ENCODE measurements at places on chromosomes 13 and 19.

DNA sequence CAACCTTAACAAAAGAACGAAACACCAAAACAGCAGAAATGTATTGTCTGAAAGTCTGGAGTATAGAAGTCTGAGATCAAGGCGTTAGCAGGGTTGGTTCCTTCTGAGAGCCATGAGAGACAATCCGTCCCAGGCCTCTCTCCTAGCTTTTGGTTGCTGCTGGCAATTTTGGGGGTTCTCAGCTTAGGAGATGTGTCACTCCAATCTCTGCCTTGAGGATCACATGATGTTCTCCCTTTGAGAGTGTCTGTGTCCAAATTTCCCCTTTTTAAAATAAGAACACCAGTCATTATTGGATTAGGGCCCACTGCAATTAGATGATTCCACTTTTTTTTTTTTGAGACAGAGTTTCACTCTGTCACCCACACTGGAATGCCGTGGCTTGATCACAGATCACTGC lies 10.1 kb downstream of the KCNN1 start:
- DNase-seq: no peak

DNA sequence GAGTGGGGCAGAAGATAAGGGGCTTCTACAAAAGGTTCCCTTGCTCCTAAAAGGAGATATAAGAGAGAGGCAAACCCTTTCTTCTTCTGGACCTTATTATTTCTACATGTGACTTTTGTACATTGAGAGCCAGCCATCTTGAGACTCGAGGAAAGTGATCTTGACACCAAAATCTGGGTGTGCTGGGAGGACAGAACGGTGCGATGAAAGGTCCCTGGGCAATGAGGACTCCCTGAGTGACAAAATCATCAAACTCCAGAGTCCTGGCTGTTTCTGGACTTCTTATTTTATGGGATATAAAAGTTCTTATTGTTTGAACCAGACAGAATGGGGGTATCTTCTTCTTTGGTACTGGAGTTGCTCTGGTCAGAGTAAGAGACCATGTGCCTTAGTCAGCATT lies 411.0 kb downstream of the ZNF536 start:
- no peak for DNase-seq

- DNase-seq: no peak
Observed at GRCh38 chr19:2720777-2721569, at the start of gene DIRAS1. TSS of gene DIRAS1 (minus strand) at chr19:2721372. CDS start at chr19:2717806, 3,566 bp downstream.

- no peak for DNase-seq
Observed at GRCh38 chr19:55172741-55173140, 6.3 kb upstream of the DNAAF3 start.

GRCh38 chr13:60893801-60894200 lies 496.8 kb downstream of the TDRD3 start:
- no peak for DNase-seq

DNA sequence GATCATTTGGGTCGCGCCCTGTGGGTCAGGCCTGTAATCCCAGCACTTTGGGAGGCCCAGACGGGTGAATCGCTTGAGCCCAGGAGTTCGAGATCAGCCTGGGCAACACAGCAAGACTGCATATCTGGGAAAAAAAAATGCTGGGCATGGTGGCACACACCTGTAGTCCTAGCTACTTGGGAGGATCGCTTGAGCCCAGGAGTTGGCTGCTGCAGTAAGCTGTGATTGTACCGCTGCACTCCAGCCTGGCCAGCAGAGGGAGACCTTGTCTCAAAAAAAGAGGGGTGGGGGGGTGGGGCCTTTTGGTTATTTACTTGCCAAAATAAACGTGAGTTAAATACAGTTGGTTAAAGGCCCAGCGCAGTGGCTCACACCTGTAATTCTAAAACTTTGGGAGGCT lies 9.8 kb upstream of the ZNF544 start:
- DNase-seq: peak; percentile 14

GRCh38 chr13:104875038-104875754 lies 1660.3 kb downstream of the EFNB2 start:
- DNase-seq: no peak

GRCh38 chr13:84821261-84821660 lies 939.0 kb upstream of the SLITRK1 start:
- no peak for DNase-seq

DNA sequence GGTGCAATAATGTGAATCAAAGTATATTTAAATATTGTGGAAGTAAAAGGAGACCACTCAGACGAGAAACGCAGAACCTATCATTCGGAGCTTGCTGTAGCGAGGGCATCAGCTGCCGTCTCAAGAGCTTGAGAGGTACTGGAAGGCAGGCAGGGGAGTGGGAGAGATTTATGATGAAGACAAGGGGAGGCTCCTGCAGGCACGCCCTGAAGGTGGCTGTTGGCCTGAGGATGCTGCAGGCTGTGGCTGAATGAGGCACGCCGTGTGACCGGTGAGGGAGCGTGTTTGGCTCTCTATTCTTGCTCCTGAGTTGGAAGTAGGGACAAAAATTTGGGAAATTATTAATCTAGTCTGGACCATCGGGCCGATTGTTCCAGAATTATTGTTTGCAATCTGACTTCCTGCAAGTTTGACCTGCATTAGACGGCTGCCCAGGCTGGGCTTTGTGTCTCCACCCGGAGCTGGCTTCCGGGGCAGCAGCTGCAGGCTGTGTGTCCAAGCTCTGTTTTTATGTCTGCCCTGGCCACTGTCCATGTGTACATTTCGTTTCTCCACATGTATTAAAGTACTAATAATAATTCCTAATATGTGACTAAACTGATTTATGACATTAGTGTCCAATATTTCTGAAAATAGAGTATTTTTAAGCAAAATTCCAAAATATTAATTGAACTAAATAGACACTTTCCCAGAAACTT lies 91.1 kb upstream of the ANKRD10 start:
- DNase-seq: no peak

GRCh38 chr13:113049521-113049941 lies 56.1 kb upstream of the F7 start:
- DNase-seq: no peak

- DNase-seq: no peak
Observed at GRCh38 chr13:50894012-50894411, 15.6 kb upstream of the RNASEH2B start.

- no peak for DNase-seq
Observed at GRCh38 chr19:7456964-7457541, 31.8 kb downstream of the PEX11G start.

- DNase-seq: peak; percentile 6
Observed at GRCh38 chr13:94239135-94239534, 240.3 kb downstream of the DCT start.

DNA sequence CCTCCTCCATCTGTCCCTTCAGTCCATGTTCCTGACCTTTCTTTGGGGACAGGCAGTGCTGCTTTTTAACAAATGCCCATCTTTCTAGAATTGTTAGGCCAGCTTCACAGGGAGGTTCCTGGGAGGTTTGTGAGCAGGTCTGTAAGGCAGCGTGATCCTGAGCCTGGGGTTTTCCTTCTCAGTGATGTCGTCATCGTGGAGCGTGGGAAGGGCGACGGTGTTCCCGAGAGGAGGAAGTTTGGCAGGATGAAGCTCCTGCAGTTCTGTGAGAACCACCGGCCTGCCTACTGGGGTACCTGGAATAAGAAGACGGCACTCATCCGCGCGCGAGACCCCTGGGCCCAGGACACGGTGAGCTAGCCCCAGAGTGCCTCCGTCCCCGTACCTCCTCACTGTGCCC lies 26.8 kb downstream of the CHAF1A start:
- DNase-seq: no peak

- DNase-seq: peak; percentile 63
Observed at GRCh38 chr19:1856698-1857603, 6.4 kb downstream of the KLF16 start.

- no peak for DNase-seq
Observed at GRCh38 chr13:43965459-43965845, 85.7 kb downstream of the LACC1 start.

DNA sequence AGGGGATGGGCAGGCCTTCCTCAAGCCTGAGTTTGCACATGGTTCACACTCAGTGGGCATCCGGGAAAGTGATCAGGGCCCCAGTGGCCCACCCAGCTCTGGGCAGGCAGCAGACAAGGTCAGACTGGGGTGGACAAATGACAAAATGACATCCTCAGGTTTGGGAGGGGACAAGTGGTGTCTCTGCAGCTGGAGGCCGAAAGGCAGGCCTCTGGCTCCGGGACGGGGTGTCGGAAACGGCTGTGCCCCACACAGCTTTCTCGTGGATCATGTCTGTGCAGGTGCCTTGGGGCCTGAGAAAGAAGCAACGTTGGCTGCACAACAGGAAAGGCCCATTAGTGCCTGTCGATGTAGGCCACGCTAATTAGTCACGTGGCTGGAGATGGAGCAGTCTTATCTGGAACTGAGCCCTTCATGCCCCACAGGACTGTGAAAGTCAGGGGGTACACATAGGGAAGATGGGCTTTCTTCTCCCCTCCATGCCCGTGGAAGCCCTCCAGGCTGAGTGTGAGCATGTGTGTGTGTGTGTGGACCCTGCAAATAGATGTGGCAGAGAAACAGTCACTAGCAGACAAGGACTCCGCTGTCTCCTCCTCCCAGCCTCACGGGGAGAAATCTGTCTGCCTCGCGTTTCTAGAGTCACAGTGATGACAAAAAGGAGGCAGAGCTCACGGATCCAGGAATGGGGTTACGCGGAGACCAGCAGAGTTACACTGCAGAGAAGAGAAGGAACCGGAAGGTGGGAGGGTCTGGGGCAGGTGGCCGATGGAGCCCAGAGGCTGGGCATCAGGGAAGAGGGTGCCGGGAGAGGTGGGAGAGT lies 44.2 kb downstream of the CHST8 start:
- DNase-seq: no peak

DNA sequence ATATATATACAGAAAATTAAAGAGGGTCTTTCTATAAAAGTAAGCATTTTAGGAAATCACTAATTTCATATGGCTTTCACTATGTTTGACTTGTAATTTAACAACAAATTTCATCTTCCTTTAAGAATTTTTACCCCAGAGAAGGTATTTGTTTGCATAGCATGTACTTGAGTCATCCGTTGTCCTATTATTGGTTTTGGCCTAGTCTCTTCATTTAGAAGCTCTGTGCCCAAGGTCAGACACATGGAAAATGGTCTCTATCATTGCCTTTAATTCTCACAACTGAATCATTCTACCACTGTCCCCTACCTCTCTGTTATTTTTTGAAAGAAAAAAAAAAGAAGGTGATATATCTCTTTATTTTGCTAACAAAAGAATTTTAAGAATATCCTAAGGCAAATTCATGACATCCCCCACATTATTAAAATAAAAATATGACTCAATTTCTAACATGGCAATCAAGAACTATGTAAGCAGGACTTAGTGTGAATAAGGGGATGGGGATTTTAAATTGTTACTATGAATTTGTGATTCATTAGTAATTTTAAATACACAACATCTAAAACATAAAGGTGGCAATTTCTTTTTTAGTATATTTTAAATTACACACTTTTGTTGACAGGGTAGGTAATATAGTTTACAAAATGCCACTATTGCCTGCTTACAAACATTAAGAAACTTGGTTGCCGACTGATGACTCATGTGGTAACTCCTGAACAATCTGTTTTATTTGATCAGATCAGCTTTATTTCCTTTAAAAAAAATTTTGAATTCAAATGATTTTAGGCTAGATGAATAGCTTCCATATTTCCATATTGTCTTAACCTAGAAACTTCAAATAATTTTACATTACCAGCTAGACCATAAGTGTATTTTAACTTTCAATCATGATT lies 13.9 kb downstream of the SLITRK5 start:
- no peak for DNase-seq

DNA sequence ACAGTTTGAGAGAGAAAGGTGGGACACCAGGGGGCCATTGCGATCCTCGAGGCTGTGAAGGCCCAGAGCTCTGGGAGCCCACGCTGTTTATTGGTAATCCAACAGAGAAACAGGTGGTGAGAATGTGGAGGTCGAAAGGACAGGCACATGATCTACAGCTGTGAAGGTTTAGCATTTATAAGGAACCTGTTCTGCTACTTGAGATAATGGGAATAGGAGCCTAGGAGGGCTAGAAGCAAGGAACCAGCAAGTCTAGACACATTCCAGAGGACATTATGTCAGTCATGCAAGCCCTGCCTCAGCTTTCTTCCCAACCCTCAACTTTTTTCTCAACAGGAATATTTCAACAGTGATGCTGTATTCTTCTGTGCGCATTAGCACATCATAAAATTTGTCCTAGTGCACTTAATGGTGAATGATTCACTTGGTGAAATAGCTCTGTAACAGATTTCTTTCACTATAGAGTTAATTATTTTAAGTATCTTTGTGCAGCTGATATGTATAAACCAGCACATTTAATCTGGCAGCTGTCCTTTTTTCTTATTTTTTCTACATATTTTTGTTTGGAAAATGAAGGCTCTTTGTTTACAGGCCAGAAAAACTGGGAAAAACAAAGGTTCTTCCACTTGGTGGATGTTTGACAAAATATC lies 25.4 kb downstream of the ZNF90 start:
- no peak for DNase-seq

- no peak for DNase-seq
Observed at GRCh38 chr13:43784496-43784895, 2.3 kb downstream of the ENOX1 start.

DNA sequence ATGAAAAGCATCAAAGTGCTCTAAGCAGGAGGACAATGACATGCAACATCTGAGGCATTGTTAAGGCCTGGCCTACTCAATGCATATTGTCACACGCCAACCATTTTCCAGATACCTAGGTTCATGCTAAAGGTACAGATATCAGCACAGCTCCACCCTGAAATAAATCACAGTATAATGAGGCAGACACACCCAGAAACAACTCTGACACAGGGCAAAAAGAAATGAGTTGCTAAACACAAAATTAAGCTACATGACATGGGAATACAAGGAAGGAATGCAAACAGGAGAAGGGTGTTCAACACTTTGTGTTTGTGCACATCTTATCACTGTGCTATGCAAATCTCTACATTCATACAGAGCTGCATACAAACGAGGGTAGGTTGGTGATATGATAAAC lies 86.5 kb downstream of the EPSTI1 start:
- no peak for DNase-seq

DNA sequence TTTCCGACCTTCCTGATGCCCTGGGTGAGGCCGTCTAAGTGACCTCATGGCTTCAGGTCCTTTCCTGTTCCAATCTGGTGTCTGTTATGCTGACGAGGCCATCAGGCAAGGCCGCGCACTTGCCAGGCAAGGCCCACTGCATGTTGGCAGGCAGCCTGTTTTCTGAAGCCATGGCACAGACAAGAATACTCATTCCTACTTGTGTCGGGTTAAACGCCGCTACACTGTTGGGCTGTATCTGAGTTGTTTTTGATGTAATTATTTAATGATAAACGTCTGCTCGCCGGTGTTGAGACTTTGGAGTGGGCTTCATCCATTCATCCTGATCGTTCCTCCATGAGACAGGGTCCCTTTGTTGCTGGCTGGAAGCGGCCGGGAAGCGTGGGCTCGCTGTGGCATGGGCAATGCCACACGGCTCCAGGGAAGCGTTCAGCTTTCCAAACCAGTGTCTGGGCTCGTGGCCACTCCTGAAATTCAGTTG lies 92.1 kb downstream of the ATP11A start:
- no peak for DNase-seq

GRCh38 chr19:4524808-4525562 lies 6.7 kb upstream of the PLIN4 start:
- peak; percentile 60 for DNase-seq

- no peak for DNase-seq
Observed at GRCh38 chr19:43286096-43286495, 16.8 kb upstream of the PSG9 start.

Data from activated T-cell treated with anti-CD3 and anti-CD28 coated beads, Interleukin-2, amount 50 U/mL, for 4 hours (primary cell).